Left colon (tissue), 2 donors: ENCODE measurements at places on chromosomes 7 and 10. TPM values are rescaled to one million over a fixed set of nuclear protein-coding genes. Genes with fewer than 3 reads are reported as not detected.

DNA sequence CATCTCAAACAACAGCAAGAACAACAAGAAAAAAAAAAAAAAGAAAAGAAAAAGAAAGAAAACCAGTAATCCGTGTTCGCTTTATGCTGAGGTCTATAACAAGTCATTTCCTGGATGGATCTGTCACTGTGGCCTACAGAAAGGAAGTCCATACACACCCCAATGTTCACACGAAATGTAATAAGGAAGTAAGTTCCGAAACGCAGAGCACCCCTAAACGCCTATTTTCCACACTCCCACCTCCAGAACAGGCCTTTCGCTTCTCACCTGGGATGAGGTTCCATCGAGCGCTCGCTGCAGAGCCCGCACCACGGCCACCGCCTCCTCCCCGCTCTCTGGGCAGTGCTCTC, 735 bp downstream of the ZNF394 start:
- DNase-seq = no peak

DNA sequence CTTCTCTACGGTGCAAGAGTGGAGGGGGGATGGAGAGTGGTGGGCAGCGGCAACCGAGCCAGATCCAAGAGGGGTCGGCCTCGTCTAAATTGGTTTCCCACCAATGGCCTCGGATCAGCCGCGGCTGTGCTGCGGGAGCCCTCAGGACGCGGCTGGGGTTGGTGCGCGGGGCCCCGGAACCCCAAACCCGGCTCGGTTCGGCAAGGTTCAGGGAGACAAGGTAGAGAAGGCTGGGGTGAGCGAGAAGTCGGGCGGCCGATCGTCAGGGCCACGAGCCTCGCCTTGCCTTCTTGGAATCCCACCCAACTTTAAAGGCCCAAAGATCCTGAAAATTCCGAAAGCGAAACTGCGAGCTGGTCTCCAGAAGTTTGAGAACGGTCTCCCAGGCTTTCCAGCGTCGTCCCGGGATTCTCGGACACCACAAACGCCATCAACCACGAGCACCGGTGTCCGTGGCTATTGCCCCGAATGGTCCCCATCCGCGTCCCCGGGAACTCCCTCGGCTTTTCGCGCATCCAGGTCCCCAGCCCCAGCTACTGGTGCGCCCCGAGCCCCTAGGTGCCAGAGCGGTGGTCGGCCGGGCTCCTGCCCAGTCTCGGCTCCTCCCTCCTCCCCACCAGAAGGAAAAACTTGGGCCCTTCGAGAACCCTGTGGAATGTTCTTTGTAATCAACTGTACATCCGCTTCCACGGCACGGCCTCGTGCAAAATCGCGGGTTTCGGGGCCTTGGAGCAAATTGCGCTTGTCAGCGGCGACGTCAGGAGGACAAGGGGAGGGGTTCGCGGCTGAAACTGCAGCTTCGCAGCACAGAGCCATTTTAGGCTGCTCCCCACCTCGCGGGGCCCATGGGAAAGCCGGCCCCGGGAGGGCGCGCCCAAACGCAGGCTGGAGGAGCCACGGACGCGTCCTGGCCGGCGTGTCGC, 3.2 kb downstream of the SFMBT2 start:
- DNase-seq = peak; percentile 44

- no peak for DNase-seq
These were observed 159.1 kb upstream of the GDF10 start for GRCh38 chr10:47140761-47141348.

DNA sequence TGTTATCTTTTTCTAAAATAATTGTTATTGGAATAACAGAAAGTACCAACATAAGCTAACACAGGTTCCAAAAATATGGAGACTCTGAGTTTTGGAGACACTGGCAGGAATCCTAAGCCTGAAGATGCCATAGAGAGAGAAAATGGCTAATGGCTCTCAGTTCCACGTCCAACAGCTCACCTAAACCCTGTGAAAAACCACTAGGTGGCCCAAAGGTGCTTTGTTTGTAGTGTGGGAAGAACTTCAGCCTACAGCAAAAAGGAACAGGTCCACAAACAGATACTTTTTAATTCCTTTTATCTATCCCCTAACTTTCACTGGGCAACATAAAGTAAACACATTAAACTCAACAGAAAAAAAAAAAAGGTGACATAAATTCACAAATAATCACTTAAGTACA, 272.3 kb downstream of the SEMA3D start:
- no peak for DNase-seq

DNA sequence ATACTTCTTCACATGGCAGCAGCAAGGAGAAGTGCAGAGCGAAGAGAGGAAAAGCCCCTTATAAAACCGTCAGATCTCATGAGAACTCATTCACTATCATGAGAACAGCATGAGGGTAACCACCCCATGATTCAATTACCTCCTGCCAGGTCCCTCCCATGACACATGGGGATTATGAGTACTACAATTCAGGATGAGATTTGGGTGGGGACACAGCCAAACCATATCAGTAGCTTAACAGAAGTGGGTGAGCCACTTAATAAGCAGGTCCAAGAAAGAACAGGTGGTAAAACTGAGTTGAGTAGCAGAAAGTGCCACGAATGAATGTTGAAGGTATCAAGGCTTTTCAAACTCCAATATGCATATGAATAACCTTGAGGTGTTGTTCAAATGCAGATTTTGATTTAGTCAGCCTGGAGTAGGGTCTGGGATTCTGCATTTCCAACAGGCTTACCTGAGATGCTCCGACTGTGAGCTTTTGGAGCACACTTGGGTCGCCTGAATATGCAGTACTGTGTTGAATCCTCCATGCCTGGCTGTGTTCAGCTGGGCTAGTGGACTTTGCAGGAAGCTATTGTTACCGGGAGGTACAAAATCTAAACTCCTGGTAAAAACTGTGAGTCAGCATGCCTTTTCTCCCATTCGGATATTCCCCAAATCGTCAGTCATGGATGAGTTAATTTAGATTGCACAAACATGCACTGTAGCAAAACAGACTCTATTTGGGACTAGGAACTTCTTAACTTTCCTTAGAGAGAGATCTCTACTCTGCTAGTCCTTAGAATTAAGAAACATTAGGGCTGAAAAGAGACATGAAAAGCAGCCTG, 69.0 kb upstream of the PRKCQ start:
- no peak for DNase-seq

OR2A1 gene
- total RNA-seq = not detected
